ENCODE measurements at places on chromosomes 6 and 20.

- no peak for DNase-seq
Measured at GRCh38 chr20:49405062-49405683, 77.3 kb downstream of the KCNB1 start.

GRCh38 chr20:20225325-20226043, 142.4 kb upstream of the INSM1 start:
- no peak for DNase-seq

- DNase-seq, result no peak
Measured at GRCh38 chr6:148443798-148444560, 101.3 kb downstream of the SASH1 start.

DNA sequence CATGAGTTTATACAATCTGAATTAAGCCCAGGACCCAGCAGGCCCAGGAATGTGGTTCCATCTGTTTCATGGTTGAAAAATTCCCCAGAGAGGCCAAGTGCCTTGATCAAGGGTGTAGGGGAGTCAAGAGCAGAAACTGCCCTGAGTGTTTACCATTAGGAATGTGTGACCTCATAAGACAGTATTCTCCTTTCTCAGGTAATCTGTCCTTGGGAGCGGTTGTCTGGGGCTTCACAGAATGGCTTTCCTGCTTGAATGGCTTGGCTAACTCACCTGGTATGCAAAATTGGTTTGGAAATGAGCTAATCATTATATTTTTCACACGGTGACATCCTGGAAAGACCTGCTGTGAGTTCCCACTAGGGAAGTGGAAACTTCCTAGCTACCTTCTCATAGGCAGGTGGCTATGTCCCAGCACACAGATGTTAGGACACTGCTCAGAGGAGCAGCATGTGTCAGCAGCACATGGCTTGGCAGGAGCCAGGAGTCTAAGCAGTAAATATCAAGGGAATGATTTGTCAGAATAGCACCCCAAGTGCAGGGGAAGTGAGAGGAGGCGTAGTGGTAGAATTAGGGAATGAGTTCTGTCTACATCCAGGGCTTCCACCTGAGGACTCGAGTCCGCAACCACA, 17.7 kb downstream of the CLIC5 start:
- DNase-seq, result no peak

DNA sequence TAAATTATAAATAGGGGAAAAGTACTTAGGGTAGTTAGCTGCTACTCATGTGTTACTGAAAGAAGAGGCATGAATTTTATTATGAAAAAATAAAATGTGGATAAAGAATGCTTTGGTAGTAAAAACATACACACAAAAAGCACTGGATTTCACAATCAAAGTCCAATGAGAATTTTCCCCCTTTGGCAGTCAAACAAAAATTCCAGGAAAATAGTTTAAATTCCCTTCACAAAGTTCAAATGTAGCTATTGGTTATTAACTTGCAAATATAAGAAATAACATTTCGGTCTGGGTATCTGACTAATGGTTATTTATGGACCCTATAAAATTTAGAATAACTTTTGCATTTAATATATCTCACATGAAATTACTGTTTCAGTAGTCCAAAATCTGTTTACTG, 210.4 kb downstream of the FOXC1 start:
- no peak for DNase-seq

- DNase-seq, result no peak
Measured at GRCh38 chr6:127934956-127935355, 34.1 kb upstream of the THEMIS start.

Measured in forelimb muscle (tissue), 1 donor.